ENCODE measurements at places on chromosomes 16 and 17.

DNA sequence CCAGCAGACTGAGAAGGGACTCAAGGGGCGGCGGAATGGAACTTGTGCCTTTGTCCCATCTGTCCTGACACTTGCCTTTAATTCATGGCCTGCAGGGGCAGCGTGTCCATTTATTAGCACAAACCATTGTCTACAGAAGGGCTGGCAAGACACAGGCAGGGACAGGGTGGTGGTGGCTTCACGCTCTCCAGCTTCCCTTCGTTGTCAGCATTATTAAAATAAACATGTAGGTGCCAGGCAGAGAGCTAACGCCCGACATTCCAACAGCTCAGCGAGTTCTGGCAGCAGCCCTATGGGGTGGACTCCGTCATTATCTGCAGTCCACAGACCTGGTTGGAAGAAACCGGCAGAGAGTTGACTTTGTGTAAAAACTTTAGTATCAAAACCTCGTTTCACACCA, 16.3 kb downstream of the DNAI2 start:
- DNase-seq: peak; percentile 45

- no peak for DNase-seq
These were observed 454.3 kb upstream of the EEF2KMT start for GRCh38 chr16:5551909-5552308.

DNA sequence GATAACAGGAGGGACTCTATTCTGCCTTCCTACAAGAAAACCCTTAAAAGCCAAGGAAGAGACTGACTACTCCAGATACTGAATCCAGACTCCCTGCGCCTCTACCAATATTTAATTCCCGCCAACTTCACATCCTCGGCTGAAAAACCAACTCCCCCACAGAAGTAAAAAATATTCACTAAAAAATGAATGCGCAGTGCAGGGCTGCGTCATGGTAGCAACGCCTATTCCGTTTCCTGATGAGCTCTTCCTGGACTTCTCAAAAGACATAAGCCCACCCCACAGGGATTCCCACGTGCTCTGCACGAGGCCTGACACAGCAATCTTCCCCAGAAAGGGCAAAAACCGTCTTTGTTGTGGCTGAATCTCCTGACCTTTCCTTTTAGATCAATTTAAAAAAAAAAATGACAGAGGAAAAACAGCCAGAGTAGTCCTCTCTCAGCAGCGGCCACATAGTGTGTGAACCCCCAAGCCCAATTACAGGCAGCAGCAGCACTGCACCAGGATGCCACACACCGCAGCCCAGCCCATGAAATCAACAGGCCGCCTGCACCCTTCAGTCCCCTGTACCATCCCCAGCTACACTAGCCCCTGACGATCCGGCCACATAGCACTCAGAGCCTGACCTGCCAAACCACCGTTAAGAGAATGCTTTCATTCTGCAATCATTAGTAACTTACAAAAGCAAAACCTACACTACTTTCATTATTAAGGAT, 23.9 kb downstream of the KLHDC4 start:
- DNase-seq: no peak

GRCh38 chr17:77117415-77117814, 23.4 kb upstream of the SEC14L1 start:
- no peak for DNase-seq

DNA sequence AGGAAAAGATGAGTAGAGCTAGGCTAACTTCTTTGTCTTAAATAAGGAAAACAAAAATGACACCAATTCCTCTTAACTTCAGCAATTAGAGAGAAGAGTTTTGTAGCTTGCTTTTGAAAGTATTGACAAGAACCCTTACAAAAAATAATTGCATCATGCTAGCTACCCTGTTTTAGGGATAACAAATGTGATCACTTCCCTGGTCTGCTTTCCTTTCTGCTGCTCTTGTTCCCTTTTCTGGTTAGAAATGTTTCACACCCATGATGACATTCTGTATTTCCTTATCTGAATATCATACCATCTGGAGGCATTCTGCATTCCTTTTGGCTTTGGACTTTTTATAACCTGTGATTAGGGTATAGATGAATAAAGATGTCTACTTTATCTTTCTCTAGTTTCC, 9.9 kb upstream of the SMIM36 start:
- no peak for DNase-seq
